ENCODE measurements at places on chromosomes 6 and 20. TPM values are rescaled to one million over a fixed set of nuclear protein-coding genes. Genes with fewer than 3 reads are reported as not detected.
A peak's percentile ranks its signal among the peaks of the same experiment; 100 is the strongest.

- H3K4me3 ChIP-seq: no peak overlapping the region
- H3K4me1 ChIP-seq: peaks cover 12% of the 10 kb centered on the region
- H3K36me3 ChIP-seq: no peaks in the 10 kb centered on the region
- DNase-seq: no peak
- H3K27ac ChIP-seq: no peak overlapping the region
Measured at GRCh38 chr6:79520534-79520933, 16.7 kb downstream of the LCA5 start.

Gene SMPDL3A
- total RNA-seq: 2.4 TPM

Gene AGPAT1
- total RNA-seq: 61.7 TPM

- no peak overlapping the region for H3K27ac ChIP-seq
- no peaks in the 10 kb centered on the region for H3K27me3 ChIP-seq
- no peaks in the 10 kb centered on the region for H3K36me3 ChIP-seq
- no peaks in the 10 kb centered on the region for H3K4me1 ChIP-seq
- no peak overlapping the region for H3K4me3 ChIP-seq
Measured at GRCh38 chr6:104312851-104313250, 546.9 kb downstream of the HACE1 start.

GRCh38 chr6:90224196-90224595, 72.4 kb downstream of the BACH2 start:
- H3K4me1 ChIP-seq: peaks cover 24% of the 10 kb centered on the region
- H3K36me3 ChIP-seq: no peaks in the 10 kb centered on the region
- H3K4me3 ChIP-seq: no peak overlapping the region
- DNase-seq: no peak

DNA sequence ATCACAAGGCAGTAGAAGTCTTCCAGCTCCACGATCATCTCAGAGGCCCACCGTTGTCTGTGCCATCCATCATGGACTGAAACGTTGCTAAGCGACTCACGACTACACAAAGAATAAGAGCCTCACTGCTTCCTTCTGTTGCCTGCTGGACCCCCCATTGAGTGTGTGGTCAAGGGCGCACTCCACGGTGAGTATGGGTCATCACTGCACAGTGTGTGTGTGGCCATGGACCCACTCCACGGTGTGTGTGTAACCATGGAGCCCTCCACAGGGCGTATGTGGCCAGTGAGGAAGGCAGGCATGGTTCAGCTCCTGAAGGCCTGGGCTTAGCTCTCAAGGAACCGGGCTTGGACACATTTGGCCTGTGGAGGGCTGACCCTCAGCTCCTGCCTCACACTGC, 123.4 kb upstream of the AFDN start:
- H3K36me3 ChIP-seq: no peaks in the 10 kb centered on the region
- H3K27me3 ChIP-seq: peaks cover 50% of the 10 kb centered on the region
- DNase-seq: no peak
- H3K27ac ChIP-seq: no peak overlapping the region
- H3K4me3 ChIP-seq: no peak overlapping the region

Gene LTA
- total RNA-seq: not detected

DNA sequence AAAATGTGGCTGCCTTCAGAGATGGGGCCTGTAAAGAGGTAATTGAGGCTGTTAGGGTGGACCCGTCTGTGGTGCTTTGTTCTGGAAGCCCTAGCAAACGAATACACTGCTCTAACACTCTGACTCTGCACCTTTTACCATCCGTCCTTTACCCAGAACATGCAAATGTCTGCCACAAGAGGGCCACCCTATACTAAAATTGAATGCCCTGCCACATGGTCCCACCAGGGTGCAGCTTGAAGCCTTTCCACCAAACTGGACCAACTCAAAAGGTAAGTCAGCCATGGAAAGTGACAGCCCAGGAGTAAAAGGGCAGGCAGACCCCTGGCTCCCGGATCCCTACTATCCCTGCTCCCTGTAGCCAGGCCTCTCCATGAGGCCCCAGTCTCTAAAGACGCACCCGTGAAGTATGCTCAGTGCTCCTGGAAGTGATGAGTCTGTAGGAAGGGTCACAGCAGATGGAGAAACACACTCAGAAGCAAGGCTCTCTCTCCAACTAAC, 5.8 kb upstream of the BFSP1 start:
- H3K27me3 ChIP-seq: no peaks in the 10 kb centered on the region
- H3K36me3 ChIP-seq: no peaks in the 10 kb centered on the region
- H3K4me3 ChIP-seq: no peak overlapping the region
- no peak overlapping the region for H3K27ac ChIP-seq
- DNase-seq: peak; percentile 74

DNA sequence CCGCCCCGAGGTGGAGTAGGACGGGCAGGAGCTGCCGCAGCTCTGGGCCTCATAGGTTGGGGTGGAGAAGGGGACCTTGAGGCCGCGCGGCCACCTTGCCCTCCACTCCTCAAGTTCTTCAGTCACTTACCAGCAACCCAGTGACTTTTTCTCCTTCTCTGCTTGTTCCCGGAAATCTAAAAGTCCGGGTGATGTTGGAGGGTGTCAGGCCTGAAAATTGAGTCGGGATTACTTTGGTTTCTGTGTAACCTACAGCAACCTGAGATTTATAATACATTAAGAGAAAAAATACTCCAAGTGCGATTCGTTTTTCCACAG, 338 bp downstream of the RWDD1 start:
- no peaks in the 10 kb centered on the region for H3K27me3 ChIP-seq

DNA sequence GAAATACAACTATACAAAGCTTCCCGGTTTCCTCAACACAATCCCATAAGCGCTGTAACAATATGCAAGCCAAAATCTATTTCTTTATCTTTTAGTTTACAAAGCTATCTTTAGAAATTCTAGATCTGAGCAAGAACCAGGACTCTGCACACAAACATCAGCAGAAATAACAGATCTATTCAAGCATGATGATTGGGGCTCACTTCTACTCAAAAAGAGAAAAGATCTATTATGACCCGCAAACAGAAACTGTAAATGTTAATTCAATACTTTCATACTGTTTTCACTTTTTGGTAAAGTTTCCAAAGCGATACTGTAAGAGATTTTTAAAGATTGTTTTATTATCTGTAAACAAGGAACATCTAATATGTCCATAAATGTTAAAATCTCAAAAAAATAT, 86.6 kb downstream of the SESN1 start:
- H3K27ac ChIP-seq: no peak overlapping the region
- H3K4me1 ChIP-seq: peaks cover 31% of the 10 kb centered on the region
- no peak for DNase-seq
- H3K36me3 ChIP-seq: no peaks in the 10 kb centered on the region

Gene TTK
- 28.7 TPM for total RNA-seq

Gene RHAG
- total RNA-seq: not detected

Measured in PC-9 (cell line).